ENCODE measurements at places on chromosomes 13 and 19.

- DNase-seq, result no peak
Measured at GRCh38 chr19:39590265-39590664, 12.1 kb upstream of the LGALS13 start.

DNA sequence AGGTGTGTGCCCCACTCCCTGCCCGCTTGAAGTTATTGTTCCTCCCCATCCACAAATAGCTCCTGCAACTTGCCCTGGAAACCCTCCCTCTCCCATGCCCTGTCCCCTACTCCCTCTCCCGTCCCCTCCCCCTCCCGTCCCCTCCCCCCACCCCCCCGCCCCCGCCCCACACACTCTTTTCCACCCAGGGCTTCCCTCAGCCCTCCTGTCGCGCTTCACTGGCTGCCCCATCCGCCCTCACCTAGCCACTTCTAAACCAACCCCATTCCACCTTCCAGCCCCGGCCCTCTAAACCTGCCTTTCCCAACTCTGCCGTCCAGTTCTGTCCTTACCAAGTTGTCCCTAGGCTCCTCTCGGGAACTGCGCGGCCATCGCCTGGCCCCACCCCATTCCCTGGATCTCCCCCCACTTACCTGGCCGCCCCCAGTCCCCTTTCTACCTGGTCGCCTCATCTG, 993 bp downstream of the RGL3 start:
- no peak for DNase-seq

DNA sequence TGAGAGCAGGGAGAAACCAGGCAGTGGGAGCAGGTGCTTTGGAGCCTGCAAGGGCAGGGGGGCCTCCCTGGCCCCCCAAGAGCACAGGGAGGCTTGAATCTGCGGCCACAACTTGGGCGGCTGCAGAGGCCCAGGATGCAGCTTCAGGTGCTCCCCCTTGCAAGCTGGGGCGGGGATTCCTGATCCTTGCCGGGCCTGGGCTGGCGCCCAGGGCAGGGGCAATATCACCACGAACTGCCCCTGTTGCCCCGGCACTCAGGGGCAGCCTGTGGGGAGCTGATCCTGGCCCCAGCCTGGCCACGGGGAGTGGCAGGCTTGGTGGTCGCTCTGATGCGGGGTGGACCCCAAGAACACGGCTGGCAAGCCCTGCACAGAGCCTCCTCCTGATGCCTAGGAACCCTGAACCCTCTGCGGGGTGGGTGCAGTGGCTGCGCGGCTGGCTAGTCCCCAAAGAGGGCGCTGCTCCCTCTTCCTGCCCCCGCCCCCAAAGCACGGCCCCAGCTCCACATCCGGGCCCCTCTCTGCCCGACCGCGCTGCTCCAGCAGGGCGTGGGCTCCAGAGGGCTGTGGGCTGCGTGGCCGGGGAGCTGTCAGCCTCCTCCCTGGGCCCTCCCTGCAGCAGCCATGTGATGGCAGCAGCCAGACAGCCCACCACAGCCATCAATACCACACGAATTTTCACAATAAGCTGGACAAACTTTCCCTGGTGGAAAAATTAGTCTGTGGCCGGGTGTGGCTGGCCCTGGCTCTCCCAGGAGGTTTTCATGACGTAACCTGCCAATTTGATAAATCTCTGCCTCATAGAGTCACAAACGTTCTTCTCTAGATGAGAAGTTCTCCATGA, 21.0 kb downstream of the TNFSF9 start:
- no peak for DNase-seq

- DNase-seq, result peak; percentile 65
Measured at GRCh38 chr19:11422163-11423065, 3.3 kb upstream of the RGL3 start.

- DNase-seq, result no peak
Measured at GRCh38 chr13:40236566-40237168, 429.8 kb downstream of the FOXO1 start.

DNA sequence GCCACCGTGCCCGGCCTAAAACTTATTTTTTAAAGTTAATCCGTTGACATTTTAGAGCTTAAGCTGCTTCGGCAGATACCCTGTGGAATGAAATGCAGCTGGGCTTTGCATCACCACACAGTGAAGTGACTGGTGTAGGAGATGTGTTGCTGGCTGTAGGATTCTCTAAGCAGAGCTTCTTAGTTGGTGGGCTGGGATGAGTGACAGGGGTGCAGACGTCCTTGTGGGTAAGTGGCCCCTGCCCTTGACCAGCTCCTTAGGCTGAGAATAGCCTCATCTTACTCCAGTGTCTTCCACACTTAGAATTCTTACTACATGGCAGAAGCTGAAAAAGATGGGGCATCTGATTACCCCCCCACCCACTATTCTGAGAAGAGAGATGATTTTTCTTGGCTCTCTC, 11.6 kb downstream of the GATAD2A start:
- no peak for DNase-seq

GRCh38 chr19:51399231-51399630, 8.8 kb upstream of the C19orf84 start:
- DNase-seq, result no peak

DNA sequence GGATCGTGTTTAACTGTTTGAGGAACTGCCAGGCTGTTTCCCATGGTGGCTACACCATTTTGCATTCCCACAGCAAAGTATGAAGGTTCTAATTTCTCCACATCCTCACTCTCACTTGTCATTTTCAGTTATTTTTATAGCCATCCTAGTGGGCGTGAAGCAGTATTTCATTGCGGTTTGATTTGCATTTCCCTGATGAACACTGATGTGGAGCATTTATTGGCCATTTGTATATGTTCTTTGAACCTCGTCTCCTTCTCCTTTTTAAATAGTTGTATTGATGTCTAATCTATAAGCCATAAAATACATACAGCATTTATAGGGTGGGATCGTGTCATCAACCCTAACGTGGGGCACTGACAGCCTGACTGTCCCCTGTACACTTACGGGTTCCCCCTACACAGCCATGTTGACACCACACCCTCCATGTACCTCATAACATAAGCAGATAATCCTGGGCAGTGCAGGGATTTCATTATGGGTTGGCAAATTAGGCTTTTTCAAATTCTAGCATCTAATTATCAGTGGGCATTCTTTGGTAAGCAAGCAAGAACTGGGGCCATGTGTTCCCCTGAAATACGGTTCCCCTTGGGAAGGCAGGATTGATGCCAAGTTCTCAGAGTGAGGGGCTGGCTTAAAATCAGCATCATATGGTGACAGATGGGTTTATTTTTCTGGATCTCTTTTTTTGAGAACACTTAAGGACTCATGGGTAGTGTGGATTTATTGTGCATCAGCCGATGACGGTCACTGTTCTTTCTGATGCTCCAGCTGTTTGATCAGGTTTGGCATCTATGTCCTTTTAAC, 11.6 kb upstream of the ZBTB45 start:
- no peak for DNase-seq

DNA sequence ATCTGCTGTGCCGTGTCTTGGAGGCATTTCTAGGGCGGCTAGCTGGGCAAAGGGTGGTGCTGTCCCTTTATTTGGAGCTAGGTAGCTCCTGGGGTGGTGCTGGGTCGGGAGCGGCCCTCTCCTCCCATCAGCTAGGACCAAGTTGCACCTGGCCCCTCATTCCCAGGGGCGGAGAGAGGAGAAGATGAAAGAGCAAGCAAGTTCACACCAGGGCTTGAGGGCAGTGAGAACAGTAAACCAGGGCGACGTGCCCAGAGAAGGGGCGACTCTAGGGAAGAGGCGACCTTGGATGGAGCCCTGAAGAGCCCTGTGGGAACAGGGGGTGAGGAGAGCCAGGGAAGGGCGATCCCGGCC, 17.0 kb upstream of the KCNN1 start:
- no peak for DNase-seq

DNA sequence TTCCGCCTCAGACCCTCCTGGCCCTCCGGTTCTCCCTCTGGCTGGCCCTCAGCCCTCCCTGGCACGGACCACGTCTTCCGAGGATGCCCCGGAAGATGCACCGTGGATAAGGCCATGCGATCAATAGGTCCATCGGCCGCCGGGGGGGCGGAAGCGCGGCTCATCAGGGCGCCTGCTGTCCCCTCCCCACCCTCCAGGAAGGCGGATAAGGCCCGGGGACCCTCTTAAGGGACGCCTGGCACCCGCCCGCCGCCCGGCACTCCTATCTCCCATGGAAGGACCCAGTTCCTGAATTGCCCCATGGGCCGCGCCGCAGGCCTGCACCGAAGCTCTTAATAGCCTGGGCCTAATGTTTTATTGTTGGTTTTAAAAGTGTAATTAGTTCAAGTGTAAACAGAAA, 46.2 kb upstream of the TCF3 start:
- DNase-seq, result no peak

GRCh38 chr19:37778613-37779126, 716 bp downstream of the ZNF573 start:
- DNase-seq, result no peak

- DNase-seq, result peak; percentile 50
Measured at GRCh38 chr13:28493740-28494503, 1.0 kb downstream of the FLT1 start.

- DNase-seq, result no peak
Measured at GRCh38 chr13:111099290-111099689, 15.8 kb upstream of the ARHGEF7 start.

DNA sequence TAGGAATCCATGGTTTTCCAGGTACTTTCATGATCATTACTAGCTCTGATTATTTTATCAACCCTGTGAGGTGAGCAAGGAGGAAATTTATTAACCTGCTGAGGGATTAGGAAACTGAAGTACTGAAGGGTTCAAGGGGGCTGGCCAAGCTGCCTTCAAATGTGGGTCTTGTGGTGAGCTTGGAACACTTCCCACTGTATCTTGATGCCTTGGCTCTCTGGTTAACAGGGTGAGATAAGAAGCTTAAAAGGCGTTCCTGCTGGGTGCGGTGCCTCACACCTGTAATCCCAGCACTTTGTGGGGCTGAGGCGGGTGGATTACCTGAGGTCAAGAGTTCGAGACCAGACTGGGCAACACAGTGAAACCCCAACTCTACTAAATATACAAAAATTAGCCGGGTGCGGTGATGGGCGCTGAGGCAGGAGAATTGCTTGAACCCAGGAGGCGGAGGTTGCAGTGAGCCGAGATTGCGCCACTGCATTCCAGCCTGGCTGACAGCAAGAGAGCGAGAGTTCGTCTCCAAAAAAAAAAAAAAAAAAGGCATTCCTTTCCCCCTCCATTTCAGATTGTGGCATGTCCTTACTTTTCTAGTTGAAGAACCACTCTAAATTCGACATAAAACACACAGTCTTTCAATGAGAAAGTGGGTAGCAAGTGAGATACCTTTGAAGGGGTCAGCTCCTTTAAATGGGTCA, 70.2 kb downstream of the KLF2 start:
- no peak for DNase-seq

- no peak for DNase-seq
Measured at GRCh38 chr13:20404488-20405222, 121.0 kb downstream of the CRYL1 start.

All from right forelimb (tissue), 1 donor.